ENCODE measurements at places on chromosomes 1 and 21.

GRCh38 chr1:241332987-241333386, 24.0 kb downstream of the RGS7 start:
- DNase-seq, result no peak

DNA sequence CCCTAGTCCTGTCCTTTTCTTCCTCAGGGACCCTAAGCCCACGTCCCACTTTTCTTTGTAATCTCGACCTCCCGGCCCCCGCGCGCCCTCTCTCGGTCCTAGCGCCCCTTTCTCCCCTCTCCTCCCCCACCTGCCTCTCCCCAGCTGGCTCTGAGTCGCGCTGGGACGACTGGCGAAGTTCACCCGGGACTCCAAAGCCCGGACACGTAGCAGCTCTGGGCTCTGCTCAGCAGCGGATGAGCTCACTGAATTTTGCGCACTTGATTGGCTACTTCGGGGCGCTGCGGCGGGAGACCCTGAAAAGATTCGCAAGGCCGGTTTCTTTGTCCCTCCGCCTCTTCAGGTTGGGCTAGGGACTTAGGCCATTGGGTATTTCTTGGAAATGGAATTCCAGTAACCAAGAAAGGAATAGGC, 16.3 kb upstream of the ACKR1 start:
- peak; percentile 23 for DNase-seq

DNA sequence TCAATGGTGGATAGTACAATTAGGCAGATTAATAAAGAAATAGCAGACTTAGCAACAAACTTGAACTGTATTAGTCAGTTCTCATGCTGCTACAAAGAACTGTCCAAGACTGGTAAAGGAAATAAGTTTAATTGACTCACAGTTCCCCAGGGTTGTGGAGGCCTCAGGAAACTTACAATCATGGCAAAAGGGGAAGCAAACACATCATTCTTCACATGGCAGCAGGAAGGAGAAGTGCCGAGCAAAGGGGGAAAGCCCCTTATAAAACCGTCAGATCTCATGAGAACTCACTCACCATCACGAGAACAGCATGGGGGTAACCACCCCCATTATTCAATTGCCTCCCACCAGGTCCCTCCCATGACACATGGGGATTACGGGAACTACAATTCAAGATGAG, 27.1 kb upstream of the PDE4B start:
- no peak for DNase-seq

- DNase-seq, result no peak
These were observed 147.1 kb downstream of the SPATA46 start for GRCh38 chr1:162229549-162229948.

DNA sequence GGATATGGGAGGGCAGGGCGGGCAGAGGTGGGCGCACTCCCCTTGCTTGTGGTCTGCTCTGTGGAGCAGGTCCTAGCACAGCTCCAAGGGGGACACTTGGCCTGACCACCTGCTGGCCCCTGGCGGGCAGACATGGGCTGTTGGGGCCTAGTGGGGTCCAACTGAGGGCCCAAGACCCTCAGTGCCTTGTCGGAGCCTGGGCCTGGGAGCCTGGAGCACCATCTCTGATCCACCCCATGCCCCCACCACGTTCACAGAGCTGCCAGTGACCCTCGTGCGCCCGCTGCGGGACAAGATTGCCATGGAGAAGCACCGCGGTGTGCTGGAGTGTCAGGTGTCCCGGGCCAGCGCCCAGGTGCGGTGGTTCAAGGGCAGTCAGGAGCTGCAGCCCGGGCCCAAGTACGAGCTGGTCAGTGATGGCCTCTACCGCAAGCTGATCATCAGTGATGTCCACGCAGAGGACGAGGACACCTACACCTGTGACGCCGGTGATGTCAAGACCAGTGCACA, 70.6 kb downstream of the OBSCN start:
- DNase-seq, result no peak

GRCh38 chr1:225361176-225361575, 66.7 kb downstream of the LBR start:
- DNase-seq, result no peak

- DNase-seq, result no peak
These were observed 70.8 kb downstream of the SMYD2 start for GRCh38 chr1:214351551-214352277.

GRCh38 chr1:26225033-26225831, 8.8 kb upstream of the CEP85 start:
- peak; percentile 34 for DNase-seq
